Iris pigment epithelial cell (primary cell): ENCODE measurements at places on chromosomes 1 and 21.

GRCh38 chr1:245197121-245197520 lies 42.3 kb downstream of the KIF26B start:
- DNase-seq = no peak

DNA sequence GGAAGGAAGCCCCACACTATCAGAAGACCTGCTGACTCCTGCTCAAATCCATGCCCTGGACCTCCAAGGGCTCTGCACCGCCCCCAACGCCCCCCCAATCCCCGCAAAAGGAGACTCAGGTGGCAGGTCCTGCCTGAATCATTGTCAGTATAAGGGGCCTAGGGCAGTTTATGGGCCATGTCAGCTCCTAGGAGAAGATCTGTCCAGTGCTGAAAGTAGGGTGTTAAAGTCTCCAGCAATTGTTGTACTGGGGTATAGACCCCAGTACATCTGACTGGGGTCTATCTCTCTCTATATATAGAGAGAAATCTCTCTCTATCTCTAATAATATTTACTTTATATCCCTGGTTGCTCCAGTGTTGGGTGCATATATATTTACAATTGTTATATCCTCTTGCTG lies 12.1 kb upstream of the OLIG2 start:
- no peak for DNase-seq

DNA sequence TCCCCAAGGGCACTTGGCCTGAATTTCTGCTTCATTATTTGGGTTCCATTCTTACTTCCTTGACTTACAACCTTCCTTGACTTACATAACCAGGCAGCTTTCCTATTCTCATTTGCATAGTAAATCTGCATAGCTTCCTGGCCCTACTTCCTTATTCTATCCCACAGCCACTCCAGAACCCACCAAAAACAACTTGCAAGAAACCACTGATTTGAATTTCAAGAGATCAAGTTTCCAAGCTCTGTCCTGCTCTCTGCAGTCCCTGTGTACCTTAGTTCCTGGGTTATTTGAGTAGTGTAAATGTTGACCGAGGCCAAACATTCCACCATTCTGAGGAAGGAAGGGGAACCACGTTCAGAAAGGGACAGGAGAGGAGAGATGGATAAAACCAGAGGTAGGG lies 603.3 kb downstream of the PTPRC start:
- no peak for DNase-seq

GRCh38 chr1:153238527-153238926 lies 21.0 kb upstream of the LORICRIN start:
- no peak for DNase-seq
